ENCODE measurements at places on chromosomes 5 and 9.

DNA sequence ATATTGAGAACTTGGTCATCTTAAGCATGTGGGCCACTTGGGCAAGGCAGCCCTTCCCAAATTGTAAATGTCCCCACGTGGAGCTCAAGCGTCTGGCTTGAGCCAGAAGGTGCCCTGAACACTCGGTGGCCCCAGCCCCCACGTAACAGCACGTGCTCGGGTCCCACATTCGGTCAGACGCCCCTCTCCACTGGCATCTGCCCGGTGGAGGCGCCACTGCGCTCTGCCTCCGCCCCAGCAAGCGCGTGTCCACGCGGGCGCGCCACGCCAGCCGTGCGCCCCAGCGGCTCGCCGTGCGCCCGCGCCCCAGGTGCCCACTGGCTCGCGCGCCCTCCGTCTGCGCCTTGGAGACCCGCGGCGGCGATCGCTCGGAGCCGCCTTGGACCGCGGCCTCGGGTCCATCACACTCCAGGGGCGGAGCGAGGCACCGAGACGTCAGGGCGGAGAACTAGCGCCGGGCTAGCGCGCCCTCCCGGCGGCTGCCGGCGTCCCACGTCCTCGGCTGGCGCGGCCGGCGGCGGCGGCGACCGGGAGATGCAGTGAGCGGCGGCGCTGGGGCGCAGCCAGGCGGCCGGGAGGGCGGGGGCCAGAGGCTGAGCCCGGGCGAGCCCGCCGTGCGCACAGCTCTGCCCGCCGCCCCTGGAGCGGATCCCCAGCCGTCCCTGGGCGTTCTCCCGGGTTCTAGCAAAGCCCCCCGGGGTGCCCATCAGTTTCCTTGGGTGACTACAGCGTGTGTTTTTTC is at the start of gene PALM2AKAP2:
Gene PALM2AKAP2 (plus strand): TSS at position 488 of the 742 bp plus-strand sequence. CDS start 291 bp downstream, outside the sequence.
- DNase-seq: peak; percentile 32

GRCh38 chr5:142292808-142293207 is 32.0 kb downstream of the SPRY4 start:
- no peak for DNase-seq

DNA sequence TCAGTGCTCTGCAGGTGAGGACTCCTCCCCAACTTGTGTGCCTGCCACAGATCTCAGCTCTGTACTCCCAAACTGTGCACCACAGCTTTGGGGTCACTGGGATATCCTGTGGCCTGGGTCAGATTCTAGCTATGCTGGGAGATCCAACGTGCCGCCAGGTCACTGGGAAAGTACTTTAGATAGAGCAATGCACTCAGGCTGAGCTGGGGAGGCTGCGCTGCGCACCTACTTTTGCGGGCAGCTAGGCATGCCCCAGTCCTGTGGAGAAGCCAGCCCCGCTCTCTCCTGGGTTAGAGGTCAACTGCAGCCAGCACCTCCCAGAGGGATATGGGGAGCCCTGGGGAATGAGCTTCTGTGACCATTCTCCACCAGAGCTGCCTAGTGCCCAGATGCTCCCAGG is 552.1 kb upstream of the CDH9 start:
- DNase-seq: no peak

DNA sequence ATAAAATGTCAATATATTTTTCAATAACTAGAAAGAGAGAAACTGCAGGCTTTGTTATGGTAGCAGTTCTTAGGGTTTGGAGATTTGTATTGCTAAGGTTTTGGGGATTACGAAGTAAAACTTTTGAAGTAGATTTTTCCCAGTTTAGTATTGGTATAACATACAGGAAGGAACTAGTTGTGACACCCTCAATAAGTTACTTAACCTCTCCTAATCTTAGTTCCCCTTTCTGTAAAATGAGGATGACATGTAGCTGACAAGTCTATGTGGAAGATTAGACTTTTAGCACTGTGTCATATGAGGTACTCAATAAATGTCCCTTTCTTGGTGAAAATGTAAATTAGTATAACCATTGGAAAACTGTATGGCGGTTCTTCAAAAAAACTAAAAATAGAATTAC is 73.4 kb upstream of the ATG10 start:
- DNase-seq: no peak

DNA sequence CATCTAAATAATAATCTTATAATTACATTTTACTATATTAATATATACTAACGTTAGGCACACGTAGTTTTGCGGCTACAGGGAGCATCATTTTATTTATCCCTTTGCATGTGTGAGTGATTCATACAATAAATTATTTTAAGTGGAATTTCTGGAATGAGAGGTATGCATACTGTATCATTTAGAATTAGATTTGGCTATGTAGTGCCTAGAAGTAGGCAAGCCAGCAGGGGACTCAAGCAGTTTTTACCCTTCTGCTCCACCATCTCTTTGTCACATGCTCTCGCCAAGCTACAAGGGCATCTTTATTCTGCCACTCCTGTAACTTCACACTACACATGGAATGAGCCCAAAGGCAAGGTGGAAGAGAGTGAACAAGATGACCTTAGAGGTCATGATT is 60.8 kb downstream of the MEGF10 start:
- no peak for DNase-seq

GRCh38 chr9:93250185-93250584 is 66.2 kb downstream of the WNK2 start:
- DNase-seq: no peak

GRCh38 chr5:90878549-90879196 is 320.1 kb downstream of the ADGRV1 start:
- peak; percentile 80 for DNase-seq

- DNase-seq: no peak
Measured at GRCh38 chr5:151250346-151251000, 2.5 kb upstream of the GM2A start.

DNA sequence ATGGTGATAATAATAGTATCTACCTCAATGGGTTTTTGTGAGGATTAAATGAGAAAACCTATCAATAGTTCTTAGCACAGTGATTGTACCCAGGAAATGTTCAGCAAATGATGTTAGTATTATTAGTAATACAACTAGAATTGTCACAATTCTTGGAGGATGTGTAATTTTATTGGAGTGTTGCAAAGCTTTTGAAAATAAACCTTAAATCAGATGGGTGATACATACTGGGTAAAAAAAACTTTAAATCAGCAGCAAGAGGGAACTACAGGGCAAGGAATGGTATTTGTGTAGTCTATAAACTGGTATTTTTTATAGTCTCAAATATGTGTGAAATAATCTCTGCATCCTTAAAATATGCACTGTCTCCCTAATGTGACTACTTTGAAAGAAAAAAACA is 371.6 kb downstream of the PIK3R1 start:
- DNase-seq: no peak
